ENCODE measurements at places on chromosomes 2 and 18.

DNA sequence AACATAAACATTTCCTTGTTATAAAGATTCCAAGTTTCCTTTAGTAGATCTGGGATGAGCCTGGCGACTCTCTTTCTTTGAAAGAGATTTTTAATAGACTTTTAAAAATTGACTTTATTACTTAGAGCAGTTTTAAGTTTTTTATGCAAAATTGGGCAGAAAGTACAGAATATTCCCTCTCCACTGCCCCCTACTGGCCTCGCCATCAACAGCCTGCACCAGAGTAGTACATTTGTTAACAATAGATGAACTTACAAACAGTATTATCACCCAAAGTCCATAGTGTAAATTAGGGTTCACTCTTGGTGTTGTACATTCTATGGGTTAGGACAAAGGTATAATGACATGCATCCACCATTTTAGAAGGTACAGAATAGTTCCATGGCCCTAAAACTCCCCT lies 3.9 kb downstream of the MAP3K19 start:
- no peak for DNase-seq

DNA sequence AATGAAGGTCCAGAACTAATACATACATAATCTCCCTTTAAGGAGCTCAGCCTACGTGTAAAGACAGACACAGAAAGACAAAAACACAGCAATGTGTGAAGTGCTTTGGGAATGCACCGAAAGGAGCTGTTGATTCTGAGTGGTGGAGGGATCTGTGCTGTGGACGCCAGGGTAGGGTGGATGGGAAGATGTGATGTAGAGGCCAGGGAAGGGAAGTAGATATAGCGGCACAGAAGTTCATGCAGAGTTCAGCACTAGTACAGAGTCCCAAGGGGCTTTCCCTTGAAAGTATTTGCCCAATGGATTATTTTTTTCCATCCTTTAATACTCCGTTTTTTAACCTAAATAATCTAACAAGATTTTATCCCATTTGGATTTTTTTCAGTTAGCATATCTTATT lies 32.1 kb upstream of the DOCK10 start:
- DNase-seq: no peak

GRCh38 chr2:105561401-105561800 lies 162.6 kb upstream of the FHL2 start:
- DNase-seq: no peak

- DNase-seq: no peak
Observed at GRCh38 chr18:76725445-76725844, 96.9 kb upstream of the ZNF236 start.

- DNase-seq: no peak
Observed at GRCh38 chr2:100266126-100266525, 56.2 kb downstream of the LONRF2 start.

DNA sequence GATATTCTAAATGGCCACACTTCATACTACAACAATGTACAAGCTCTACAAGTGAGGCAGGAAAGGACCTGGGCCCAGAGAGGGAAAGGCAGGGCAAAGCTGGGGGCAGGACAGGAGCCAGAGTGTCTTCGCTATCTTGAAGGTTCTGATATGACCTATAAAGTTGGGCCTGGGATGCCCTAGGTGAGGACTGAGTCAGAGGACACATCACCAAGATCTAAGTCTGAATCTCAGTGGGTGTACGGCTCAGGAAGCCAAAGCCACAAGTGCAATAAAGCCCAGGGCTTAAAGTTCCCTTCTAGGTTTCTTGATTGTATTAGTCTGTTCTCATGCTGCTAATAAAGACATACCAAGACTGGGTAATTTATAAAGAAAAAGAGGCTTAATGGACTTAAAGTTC lies 219.1 kb downstream of the ALK start:
- no peak for DNase-seq

DNA sequence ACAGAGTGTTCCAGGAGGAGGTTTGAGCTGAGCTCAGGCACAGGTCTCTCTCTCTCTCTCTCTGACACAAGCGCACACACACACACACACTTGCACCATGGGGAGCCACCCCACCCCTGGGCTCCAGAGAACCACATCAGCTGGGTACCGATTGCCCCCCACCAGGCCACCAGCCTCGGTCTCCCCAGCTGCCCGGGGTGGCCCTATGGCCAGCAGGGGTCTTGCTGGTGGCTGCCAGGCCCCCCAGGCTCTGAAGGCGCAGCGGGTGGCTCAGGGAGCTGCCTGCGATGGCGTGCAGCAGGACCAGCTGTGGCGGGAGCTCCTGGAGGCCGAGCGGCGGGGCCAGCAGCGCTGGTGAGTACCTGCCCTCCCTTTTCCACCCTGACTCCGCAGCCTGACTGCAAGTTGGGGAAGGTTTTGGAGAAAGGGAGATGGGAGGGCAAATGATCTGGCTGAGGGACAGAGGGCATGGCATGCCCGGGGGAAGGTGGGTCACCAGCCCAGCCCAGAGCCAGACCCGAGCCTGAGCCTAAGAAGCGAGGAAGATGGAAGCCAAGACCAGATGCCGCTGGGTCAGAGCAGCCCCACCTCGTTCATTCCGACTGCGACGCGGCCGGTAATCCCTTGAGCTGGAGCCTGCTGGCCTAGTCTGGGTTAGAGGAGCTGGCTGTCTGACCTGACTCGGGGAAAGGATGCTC lies 21.9 kb upstream of the SLC66A3 start:
- DNase-seq: no peak

DNA sequence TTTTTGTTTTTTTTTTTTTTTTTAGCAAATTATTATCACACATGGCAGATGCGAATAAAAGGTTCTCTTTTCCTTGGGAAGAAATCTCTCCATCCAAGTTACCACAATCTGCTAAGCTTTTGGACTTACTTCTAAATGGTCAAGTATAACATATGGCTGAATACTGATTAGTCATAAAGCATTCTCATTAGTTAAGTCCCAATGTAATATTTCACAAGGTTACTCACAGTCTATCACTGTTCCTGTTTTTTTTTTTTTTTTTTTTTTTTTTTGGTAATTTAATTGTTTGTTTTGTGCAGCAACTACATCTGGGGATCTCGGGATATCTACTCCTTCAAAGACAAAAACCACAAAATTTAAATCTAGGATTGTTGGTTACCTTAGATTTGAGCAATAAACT lies 771.7 kb downstream of the CPS1 start:
- no peak for DNase-seq

DNA sequence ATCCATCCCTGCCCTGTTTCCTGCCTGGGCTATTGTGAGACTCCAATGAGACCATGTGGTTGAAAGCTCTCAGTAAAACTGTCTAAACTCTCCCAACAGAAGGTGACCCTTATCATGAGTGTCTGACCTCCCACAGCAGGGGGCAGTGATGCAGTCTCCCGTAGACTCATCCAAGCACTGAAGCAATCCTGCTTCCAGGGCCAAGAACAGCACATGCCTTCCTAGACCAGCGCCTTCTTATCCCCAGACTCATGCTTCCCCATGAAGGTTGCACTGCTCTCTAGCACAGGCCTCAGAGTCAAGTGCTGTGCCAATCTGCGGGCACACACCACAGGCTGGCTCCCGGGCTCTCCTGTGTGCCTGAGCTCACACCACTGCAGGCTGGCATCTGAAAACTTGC lies 112.3 kb downstream of the TNS1 start:
- no peak for DNase-seq

GRCh38 chr2:167127135-167127534 lies 238.9 kb downstream of the XIRP2 start:
- peak; percentile 16 for DNase-seq

DNA sequence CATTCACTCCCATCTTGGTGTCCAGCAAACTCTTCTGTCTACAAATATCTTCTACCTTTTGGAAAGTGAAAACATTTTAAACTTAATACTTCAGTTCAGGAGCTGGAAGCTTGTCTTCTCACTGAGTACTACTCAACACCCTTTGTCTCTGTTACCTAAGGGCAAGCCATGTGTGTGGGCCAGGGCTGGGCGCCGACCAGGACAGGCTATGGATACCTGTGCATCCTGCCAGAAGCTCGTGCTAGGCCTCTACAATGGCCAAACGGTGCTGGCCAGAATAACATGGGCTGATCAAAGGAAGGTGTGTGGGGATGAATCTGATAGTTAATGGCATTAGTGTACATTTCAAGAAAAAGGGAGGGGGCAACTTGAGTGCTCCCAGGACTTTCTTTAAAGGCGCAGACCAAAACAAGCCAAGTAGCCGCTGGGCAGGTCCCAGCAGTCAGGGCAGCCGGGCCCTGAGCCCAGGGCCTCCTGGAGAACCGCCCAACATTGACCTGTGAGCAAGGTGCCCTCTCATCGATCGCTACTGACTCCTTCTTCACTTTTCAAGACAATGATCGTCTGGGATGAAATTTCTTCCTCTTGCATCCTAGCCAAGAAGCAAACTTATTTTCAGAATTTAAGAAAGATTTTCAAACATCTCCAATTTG lies 29.0 kb upstream of the ID2 start:
- DNase-seq: no peak

DNA sequence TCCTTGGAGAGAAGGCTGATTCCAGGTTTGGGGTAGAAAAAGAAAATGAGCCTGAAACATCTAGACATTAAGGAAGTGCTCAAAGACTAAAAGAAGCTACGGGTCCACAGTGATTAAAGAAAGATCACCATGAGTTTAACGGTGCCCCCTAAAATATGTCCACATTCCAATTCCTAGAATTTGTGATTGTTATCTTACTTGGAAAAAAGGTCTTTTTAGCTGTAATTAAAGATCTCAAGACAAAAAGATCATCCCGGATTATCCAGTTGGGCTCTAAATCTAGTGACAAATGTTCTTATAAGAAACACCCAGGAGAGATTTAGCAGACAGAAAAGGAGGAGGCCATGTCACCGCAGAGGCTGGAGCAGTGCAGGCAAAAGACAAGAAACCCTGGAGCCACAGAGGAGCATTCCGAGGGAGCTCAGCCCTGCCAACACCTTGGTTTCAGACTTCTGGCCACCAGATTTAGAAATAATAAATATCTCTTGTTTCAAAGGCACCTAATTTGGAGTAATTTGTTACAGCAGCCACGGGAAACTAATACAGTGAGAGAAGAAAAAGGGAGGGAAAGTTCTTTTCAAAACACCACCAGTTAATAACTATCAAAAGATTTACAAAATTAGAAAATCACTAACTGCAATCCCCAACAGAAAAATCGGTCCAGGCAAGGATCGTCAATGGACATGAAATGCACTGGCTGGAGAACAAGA lies 8.5 kb downstream of the UXS1 start:
- DNase-seq: no peak

DNA sequence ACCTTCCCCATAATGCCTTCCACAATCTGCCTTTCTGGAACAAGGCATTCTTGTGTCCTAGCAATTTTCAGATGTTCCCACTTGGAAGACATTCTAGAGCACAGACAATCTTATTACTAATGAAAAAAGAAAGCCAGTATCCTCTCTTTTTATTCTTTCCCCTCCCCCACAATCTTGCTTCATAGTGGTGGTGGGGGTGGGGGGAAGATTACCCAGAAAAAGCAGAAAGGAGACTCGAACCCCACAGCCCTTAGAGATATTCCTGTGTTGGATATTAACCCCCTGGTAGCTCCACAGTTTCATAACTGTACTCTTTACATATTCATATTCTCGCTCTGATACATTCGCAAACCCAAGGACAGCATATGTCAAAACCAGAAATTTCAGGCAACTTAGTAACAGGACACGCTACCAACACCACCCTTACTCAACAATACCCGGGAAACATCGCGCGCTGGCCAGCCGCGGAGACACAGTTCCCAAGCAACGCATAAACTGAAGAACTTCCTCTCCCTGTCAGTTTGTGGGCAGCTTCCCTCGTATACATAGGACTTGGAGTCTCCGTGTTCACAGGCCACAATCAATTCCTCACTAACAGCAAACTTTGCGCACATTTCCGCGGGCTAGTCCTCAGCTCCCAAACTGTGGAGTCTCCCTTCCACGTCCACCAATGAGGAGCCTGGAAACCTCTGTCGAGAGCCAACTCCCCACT lies 793 bp downstream of the NR4A2 start:
- peak; percentile 48 for DNase-seq

- no peak for DNase-seq
Observed at GRCh38 chr2:121209014-121209610, 75.9 kb downstream of the TFCP2L1 start.

- DNase-seq: no peak
Observed at GRCh38 chr2:34851804-34852203, 1252.7 kb upstream of the FAM98A start.

DNA sequence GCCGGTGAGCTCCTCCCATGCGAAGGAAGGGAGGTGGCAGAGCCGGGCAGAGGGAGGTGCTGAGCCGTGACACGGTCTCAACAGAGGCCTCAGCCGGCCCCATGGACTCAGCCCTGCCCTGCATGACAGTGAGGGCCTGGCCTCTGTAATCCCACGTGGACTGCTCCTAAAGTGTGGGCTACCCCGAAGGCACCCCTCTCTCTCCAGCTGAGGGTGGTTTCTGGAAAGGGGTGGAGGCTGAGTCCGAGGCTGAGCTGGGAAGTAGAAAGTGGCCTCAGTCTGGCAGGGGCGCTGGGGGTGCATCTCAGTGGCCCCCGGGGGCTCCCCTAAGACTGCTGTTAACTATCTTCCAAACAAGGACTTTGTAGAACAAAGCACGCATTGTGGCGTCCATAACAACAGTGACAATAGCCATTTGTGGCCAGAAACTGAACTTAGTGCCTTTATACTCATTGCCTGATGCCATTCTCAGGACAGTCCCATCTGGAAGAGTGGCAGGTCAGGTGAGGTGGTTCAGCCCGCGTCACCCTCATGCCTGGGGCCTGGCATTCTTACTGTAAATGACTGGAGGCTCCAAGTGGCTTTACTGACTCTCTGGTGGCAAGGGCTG lies 192.4 kb downstream of the TWIST2 start:
- DNase-seq: no peak

GRCh38 chr2:218618102-218618860 lies 10.6 kb downstream of the PLCD4 start:
- no peak for DNase-seq

- DNase-seq: no peak
Observed at GRCh38 chr2:215557701-215558100, 121.8 kb upstream of the FN1 start.

DNA sequence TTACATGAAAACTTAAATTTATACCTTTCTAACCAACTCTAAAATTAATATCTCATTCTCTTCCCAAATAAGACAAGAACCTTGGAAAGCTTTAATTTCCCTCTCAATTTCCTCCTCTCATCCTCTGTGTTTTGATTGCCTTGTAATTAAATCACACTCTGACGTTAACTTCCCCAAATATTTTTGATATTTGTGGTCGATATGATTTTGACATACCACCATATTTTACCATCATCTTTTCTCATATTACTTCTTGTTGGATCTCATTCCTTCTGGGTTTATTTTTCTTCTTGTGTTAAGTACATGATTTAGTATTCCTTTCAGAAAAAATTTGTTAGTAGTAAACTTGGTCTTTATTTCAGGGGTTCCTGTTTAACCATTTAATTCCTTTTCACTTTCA lies 69.6 kb downstream of the RDH14 start:
- no peak for DNase-seq

DNA sequence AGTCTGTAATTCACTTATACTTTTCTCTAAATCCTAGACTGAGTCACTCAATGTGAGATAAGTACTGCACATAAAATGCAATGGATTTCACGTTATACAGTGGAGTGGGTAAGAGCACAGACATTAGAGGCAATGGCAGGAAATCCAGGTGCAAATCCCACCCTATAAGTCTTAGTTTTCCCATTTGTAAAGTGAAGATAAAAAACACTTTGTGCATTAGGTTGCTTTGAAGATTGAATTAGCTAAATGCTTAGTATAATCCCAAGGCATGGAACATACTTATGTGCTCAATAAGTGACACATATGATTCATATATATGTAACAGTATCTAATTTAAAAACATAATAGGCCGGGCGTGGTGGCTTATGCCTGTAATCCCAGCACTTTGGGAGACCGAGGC lies 10.5 kb downstream of the ACTG2 start:
- DNase-seq: no peak
